ENCODE measurements at places on chromosomes 3 and 15.

GRCh38 chr3:117674321-117674720, 964.7 kb downstream of the TUSC7 start:
- no peak for DNase-seq

DNA sequence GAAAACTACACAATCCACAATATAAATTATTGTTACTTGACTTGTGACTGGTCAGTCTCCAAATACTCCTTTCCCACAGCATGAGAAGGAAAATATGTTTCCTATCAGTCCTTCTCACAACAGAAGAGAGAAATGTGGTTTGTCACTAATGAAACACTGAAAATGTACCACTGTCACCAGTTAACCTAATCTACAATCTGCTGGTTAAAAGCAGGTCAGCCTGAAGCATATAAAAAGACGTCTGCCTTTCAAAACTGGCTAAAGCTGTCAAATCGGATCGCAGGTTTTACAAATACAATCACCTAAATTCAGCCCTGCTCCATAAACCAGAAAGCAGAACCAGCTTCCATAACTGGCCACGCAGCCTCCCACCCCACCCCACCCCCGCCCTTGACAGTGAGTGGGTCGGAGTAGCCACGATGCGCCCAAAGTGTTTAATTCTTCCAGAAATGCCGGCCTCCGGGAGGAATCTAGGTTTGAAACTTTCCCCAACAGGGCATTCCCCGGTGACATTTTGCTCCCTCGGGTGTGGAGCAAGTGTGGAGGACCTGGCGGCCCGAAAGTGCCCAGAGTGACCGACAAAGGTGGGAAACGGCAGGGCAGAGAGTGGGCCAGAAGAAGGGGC, 682 bp downstream of the ETFA start:
- DNase-seq = no peak

DNA sequence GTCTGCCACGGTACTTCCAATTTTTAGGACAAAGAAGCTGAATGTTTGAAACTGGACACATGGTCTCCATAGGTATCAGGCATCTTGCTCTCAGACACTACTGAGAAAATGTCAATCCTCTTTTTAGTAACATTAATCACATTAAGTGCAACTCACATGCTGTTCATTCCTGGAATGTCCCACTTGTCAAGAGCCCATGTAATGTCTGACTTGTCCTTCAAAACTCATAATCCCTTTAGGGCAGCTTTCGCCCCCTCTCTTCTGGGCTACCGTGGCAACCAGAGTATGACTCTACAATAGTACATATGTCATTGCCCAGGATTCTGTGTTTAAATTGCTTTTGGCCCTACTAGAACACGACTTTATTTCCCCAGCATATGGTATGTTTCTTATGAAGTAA, 12.3 kb downstream of the NUDT16 start:
- no peak for DNase-seq

GRCh38 chr15:59616379-59616778, 4.8 kb downstream of the GCNT3 start:
- DNase-seq = no peak

DNA sequence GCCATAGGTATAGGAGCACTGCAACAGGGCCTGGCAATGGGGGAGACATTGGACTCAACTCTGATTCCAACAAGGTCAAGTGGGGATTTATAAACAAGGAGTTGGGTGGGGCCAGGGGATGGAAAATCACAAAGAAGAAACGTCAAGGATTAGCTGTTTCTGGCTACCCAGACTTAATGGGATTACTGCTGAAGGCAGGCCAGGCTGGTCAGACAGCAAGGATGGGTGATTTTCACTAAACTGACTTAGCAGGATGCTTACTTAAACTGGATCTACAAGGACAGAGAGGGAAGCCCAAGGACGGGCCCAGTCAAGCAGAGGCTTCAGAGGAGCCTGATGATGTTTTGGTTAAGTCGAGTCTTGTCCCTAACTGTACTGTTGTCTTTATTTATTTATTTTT, 76.2 kb downstream of the USP13 start:
- no peak for DNase-seq

DNA sequence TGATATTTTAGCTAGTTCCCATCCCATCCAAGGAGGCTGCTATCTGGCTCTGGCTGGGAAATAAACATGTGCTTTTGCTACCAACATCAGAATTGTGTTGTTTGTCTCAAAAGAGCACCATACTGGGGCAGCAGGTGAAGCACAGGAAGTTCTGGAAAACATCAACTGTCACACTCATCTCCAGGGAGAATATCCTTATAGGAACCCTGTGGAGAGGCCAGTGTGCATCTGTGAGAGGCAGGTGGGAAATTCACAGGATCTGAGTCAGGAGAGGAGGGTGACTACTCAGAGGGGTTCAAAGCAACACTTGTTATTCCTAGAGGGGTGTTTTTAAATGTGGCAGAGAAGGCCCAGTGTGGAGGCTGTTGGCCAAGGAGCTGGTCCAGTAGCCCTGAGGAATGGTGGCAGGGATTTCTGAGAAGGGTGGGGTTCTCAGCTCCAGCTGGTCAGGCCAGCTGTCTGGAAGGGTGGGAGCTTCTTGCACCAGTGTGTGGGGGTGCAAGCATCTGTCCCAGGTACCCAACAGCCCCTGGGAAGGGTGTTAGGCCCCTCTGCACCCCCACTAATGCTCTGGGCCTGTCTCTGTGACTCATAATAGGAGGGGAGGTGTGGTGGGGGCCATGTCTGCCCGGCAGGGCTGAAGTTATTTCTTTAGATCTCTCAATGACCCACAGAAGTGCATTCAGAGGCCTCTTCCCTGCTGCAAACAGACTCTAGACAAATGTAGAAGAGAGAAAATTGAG, 28.7 kb downstream of the RPSA start:
- DNase-seq = no peak

DNA sequence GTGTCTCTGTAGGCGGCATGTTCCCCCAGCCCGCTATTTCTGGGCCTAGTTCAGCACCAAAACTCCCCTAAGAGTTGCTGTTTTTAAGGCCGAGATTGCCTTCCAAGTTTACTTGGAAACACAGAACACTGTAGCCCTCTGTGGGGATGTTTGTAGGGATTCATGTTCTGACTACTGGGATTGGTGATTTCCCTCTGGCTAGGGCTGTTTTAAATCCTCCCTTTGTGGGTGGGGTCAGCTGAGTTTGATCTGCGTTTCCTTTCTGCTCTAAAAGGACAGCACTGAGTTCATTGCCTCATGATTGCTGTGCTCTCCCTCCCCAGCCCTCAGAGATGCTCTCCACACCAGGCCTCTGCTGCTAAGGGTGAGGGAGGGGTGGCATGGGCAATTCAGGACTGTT, 640.6 kb upstream of the DPPA4 start:
- DNase-seq = no peak

- DNase-seq = no peak
Measured at GRCh38 chr3:63279005-63279841, 1.1 kb downstream of the SYNPR start.

DNA sequence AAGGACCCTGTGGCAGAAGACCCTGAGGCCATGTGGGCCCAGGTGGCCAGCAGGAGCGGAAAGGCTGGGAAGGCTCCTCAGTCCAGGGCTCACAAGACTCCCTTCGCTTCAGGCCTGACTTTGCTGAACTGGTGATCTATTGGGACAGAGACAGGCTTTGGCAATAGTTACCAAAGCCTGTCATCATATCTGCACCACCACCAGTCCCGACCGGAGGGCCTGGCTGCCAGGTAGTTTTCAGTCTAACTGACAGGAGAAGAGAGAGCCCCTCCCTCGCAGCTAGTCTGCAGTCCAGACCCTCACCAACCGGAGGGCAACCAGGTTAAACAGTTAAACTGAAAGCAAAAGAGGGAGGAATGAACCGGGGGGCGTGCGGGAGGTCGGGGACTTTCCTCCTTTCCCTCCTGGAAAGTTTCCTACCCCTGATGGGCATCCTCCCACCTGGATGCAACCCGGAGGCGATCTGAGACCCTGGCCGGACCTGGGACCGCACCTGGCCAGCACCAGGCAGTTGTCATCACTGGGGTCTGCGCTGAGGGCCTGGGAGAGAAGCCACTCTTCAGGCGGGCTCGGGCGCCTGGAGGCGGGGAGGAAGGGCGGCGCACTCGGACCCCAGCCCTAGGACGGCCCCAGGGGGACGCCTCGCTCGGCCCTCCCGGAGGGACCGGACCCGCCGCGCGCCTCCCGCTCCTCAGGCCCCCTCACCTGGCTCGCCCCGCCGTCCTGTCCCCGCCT, 435 bp downstream of the RAB27A start:
- DNase-seq = no peak

- no peak for DNase-seq
Measured at GRCh38 chr15:95712785-95713184, 617.7 kb upstream of the NR2F2 start.

- no peak for DNase-seq
Measured at GRCh38 chr3:32780735-32781210, 37.0 kb upstream of the TRIM71 start.

DNA sequence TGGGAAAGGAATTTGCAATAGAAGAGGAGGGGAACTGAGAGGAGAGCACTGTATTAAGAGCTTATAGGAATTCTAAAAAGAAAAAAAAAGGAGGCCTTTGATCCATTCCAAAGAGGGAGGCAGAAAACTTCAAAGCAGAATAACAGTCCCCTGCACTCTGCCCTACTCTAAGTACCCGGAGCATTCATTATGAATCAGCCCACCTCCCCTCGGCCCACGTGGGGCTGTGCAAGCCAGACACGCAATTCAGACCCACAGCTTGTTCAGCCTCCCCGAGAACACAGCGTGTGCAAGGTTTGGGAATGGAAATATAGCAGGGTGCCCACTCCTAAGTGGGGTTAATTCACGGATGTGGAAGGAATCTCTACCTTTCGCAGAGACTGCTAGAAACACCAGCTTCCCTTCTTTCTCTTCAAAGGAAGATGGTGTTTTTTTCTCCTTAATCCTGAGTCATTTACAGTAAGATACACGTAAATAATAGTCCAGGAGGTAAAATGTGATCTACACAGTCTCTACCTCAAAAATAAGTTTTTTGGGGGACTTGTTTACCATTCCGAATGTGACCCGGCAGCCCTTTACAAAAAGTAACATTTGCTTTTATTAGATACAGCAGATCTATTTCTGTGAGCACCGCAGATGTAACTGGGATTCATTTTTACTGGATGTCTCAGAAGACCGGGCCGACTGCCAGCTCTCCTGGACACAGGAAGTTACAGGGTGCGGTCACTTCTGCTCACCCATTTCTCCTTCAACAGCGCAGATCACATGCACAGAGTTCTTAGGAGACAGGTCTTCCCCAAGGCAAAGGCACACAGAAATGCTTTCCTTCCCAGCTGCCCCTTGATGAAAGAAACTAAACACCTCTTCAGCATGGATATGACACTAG, 768.5 kb upstream of the CFAP20DC start:
- DNase-seq = no peak

GRCh38 chr3:25784971-25785370, 1.7 kb upstream of the NGLY1 start:
- DNase-seq = no peak

DNA sequence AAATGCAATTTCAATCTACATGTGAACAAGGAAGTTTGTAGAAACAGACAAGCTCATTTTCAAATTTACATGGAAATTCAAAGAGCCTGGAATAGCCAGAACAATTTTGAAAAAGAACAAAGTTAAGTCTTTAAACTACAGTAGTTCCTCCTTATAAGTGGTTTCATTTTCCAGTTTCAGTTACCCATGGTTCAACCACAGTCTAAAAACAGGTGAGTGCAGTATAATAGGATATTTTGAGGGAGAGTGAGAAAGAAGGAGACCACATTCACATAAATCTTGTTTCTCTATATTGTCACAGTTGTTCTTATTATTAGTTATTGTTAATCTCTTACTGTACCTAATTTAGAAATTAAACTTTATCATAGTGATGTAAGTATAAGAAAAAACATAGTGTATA, 45.8 kb upstream of the FOXB1 start:
- DNase-seq = no peak

- no peak for DNase-seq
Measured at GRCh38 chr3:184029443-184029842, 2.1 kb upstream of the HTR3D start.

GRCh38 chr3:53798144-53798543, 48.1 kb downstream of the CHDH start:
- no peak for DNase-seq

- no peak for DNase-seq
Measured at GRCh38 chr3:12966847-12967605, 106.2 kb downstream of the IQSEC1 start.

DNA sequence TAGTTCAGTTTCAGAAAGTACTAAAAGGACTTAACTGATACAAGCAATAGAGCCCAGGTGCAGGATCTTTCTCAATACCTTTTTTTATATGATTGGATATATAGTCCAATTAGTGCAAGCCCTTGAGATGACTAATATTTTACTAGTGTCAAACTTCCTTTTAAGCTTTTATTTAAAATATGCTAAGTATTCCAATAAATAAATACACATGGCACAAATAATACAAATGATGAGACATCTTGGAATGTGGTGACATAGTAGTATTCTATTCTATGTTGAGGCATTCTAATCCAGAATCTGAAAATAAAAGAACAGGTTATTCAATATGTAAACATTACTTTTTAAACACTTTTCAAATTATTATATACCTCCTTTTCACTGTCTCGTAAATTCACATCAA, 670.0 kb downstream of the SI start:
- DNase-seq = no peak

DNA sequence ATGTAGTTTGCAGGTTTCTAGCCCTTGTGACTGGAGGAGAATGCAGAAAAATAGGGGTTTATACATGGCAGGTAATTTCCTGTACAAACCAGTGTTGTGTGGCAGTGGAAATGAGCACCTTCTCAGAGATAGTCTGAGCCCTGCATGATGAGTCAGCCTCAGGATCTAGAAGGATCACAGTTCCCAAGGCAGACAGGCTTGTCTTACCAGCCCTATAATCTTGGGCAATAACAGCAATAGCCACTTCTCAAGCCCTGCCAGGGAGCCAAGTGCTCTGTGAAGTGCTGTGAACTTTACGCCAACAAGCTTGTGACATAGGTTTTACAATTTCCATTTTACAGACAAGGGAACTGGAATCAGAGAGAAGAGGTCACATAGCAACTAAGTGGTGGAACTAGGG, 89.4 kb downstream of the CD47 start:
- DNase-seq = no peak

DNA sequence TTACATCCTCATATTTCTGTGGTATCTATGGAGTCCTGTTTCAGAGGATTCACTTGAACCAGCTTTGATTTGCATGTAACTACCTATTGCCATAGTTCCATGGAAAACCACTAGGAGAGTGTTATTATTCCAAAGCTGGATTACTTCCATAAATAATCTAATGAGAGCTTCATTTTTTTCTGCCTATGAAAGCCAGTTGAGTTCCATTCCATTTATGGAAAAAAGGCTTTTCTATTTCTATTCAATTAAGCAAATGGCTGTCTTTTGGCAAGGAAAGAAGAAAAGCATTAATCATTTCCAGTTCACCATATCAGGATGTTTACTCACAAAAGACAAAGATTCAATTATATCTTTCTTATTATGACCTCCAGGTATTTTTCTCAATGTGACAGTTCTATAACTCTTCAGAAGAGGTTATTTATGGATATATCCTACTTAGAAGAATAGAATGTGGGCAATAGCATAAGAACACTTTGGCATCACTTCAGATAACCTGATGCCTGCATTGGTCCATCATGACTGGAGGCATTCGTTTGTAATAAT, 259.9 kb upstream of the ZPLD1 start:
- DNase-seq = no peak

GRCh38 chr3:178152988-178153387, 383.2 kb upstream of the KCNMB2 start:
- DNase-seq = no peak

GRCh38 chr3:172229462-172229861, 190.1 kb downstream of the FNDC3B start:
- DNase-seq = no peak

All from stimulated activated CD8-positive, alpha-beta memory T cell treated with anti-CD3 and anti-CD28 coated beads, Interleukin-2, amount 100 ng/mL, for 1 hour (primary cell).